ENCODE measurements at places on chromosomes 3 and 15.

DNA sequence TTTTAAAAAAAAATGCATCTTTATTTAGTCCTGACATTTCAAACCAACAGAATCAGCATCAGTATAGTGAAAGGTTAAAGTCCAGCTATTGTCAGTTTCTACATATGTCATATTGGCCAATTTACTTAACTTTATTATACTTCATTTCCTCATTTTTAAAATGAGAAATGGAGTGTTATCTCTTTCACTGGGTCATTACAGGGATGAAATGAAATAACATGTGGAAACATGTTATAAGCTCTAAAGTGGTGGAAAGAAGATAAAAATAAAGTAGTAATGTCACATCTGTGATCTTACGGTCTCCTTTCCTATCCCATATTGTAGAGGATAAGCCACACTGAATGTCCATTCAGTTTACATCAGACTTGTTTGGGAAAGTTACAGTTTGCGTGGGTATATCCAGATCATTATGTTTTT, 780.1 kb downstream of the TUSC7 start:
- no peak for DNase-seq

DNA sequence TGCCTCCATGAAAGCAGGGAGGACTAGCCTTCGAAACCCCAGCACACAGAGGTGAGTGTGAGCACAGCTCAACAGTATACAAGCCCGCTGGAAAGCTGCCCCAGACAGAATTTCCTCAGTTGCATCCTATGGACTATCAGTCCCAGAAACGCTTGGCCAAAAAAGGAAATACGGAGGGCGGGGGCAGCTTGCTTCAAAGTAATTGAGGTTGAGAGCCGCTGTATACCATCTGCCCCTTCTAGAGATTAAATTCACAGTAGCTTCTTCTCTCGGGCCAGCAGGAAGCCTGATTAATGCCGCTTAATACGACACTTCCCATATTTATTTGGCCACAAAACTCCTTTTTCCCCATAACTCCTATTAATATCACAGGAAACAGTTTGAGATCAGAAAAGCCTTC, 88.7 kb downstream of the LIPC start:
- DNase-seq, result no peak

DNA sequence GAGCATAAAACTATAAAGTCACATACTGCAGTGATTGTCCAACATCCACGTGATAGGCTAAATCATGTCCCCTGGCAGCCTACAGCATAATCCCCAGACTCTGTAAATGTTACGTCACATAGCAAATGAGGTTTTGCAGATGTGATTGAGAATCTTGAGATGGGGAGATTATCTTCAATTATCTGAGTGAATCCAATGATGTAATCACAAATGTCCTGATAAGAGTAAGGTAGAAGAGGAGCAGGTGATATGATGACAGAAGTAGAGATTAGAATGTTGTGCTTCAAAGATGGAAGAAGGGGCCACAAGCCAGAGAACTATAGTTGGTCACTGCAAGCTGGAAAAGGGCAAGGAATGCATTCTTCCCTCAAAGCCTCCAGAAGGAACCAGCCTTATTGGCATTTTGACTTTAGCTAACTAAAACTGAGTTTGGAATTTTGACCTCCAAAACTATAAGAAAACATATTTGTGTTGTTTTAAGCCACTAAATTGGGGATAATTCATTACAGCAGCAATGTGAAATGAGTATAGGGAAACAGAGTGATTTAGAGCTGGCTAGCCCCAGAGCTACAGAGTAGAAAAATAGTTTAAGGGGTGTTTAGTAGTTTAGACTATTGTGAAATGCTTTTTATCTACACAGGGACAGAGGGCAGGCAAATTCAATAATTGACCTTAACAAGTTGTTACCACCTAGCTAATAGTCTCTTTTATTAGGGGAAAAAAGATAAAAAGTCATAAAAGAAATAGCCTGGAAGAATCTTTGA, 15.2 kb downstream of the SLC2A2 start:
- no peak for DNase-seq

- no peak for DNase-seq
Observed at GRCh38 chr3:123423806-123424205, 25.1 kb downstream of the ADCY5 start.

- DNase-seq, result peak; percentile 69
Observed at GRCh38 chr3:187740421-187741399, 4.6 kb downstream of the BCL6 start.

- DNase-seq, result no peak
Observed at GRCh38 chr15:39573287-39573686, 7.6 kb upstream of the THBS1 start.

- no peak for DNase-seq
Observed at GRCh38 chr3:31530039-31530959, 2.4 kb upstream of the STT3B start.

DNA sequence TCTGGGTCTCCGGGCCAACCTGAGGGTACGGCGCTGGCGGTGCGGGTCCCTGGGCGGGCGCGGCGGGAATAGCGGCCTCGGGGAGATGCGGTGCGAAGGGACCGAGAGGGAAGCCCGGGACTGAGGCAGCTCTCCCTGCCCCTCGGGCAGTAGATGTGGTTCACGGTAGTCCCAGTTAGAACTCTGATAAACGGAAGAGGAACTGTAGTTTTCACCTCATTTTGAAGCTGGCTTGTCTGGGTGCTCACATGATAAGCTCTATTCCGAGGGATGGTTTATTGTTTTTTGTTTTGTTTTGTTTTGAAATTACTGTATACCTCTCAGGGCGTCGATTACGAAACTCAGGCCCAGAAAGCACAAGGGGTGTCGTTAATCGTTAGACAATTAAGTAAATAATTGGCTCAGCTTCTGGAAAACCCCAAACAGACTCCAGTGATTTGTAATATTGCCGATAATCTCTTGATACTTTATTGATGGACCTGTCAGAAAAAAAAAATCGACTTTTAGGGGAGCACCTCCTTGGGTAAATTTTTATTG, 413 bp downstream of the NUSAP1 start:
- no peak for DNase-seq

- DNase-seq, result peak; percentile 98
Observed at GRCh38 chr3:134427400-134428111, 53.3 kb upstream of the AMOTL2 start.

DNA sequence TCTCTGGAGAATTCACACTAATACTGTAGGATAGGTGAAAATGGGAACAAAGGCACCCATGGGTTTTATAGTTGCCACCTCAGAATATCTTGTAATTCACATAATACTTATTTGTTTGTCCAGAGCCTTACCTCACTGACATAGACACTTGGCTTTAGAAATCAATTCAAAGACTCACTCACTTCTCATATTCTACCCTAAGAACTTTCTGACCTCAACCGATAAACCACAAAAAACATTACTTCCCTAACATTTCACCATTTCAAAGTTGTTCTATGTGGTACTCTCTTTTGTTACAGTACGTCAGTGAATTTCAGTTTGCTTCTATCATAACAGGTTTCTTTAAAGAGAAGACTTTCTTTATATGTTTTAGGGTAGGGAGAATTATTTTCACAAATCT, 359.3 kb downstream of the IGSF11 start:
- no peak for DNase-seq

GRCh38 chr3:115790759-115791158, 167.4 kb downstream of the GAP43 start:
- DNase-seq, result peak; percentile 76

GRCh38 chr3:64110071-64110470, 86.8 kb upstream of the PSMD6 start:
- DNase-seq, result no peak

DNA sequence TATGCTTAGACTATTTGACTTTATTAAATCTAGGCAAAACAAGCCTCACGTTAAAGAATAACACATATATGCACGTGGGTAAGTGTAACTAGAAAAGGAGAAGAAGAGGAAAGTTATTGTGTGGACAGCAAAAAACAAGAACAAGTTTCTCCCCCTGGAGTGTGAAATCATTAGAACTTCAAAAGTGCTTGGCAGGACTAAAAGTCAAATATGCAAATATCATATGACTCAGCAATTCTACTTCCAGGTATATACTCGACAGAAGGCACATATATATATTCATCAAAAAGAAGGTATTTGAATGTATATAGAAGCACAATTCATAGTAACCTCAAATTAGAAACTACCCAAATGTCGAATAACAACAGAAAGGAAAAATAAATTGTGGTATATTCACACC, 68.9 kb upstream of the STXBP5L start:
- no peak for DNase-seq

DNA sequence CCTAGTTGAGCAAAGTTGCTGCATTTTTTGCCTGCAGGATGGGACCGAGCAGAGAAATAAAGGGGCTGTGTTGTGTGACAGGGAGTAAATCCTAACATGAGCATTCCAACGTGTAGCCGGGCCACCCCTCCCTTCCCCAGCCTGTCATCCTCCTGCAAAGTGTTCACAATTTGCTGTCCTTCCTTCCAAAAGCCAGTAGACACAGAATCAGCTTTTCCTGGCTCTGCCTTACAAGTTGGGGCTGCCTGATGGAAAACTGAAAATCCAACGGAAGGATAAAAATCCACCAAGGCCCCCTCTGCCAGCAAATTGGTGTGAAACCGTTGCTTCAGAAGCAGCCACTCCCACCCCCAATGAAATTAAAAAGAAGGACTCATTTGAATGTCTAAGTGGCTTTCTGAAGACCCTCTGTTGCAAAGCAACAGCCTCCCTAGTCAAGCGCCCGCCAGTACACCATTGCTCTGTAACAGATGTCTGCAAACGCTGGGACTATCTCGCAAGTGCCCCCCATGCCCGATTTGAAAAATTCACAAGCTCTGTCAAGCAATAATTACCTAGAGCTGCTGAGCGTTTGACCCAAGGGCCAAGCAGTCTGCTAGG, 665 bp downstream of the FRMD4B start:
- DNase-seq, result no peak

GRCh38 chr15:60781211-60781713, 302.3 kb upstream of the ICE2 start:
- no peak for DNase-seq

- DNase-seq, result no peak
Observed at GRCh38 chr3:177838766-177839350, 641.6 kb upstream of the TBL1XR1 start.

GRCh38 chr15:92840149-92840548, 60.0 kb upstream of the CHD2 start:
- DNase-seq, result no peak

GRCh38 chr3:186826410-186826975, 16.0 kb upstream of the ADIPOQ start:
- DNase-seq, result no peak

- no peak for DNase-seq
Observed at GRCh38 chr3:165854696-165855095, 17.5 kb upstream of the BCHE start.

DNA sequence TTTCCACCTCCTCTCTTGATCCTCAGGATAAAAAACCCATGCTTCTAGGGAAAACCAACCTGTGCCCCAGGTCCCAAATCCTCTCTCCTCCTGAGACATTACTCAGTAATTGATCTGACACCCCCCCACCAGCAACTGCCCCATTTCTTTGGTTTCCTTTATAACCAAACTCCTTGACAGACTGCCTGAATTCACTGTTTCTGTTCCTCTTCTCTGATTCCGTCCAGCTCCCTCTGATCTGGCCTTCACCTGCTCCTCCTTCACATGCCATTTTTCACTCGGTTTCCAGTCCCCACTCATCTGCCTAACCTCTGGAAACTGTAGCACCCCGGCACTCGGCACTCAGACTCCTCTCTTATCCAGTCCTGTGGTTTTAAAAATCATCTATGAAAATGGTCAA, 2.1 kb downstream of the CCDC51 start:
- DNase-seq, result no peak

GRCh38 chr3:196544491-196544992, 23.8 kb downstream of the WDR53 start:
- no peak for DNase-seq

DNA sequence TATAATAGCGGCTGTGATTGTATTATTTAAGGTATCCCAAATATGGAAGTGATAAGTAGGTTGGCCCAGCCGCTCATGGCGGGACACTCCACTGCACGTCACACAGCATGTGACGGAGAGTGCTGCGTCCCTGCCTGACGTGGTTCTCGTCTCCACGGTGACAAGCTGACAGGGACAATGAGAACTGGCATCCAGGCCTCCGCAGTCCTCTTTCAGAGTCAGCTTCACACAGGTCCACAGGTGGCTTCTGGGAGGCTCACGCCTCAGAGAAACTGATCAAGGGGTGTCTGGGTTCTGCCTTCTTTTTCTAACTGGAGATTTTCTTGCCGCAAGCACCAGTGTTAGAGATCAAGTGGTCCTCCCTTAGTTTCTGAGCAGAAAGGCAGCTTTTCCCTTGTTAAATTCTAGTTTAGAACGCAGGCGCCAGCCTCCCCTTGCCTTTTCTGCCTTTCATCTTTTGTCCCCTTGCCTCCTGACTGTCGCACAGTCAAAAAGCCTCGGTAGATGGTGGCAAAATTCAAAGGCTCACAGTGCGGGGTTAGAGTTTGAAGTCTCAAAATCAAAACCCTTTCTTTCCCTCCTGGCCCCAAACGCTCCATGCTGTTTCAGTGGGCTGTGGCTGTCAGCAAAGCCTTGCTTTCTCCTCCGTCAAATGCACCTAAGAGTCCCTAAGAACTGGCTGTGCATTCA, 120.9 kb downstream of the ATP10A start:
- DNase-seq, result no peak

DNA sequence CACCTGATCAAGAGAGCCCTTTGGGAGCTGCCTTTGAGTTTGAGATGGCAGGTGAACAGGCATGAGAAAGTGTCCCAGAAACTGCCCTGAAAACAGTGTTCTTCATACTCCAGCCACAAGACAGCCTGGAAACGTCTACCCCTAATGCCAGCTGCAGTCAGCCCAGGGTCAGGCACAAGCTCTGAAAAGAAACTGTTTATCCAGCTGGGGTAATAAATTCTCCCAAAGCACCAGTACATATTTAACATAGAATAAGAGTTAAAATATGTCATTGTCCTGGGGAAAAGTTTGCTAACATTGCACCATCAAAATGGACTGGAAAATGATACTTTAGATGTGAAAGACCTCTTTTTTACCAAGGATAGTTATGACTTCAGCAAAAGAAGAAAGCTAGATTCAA, 66.3 kb downstream of the NEK10 start:
- DNase-seq, result no peak

GRCh38 chr3:24773798-24774197, 279.1 kb upstream of the THRB start:
- DNase-seq, result peak; percentile 47

- DNase-seq, result no peak
Observed at GRCh38 chr15:58746174-58746573, 3.3 kb downstream of the ADAM10 start.

GRCh38 chr3:69562020-69562419, 176.1 kb upstream of the FRMD4B start:
- no peak for DNase-seq

DNA sequence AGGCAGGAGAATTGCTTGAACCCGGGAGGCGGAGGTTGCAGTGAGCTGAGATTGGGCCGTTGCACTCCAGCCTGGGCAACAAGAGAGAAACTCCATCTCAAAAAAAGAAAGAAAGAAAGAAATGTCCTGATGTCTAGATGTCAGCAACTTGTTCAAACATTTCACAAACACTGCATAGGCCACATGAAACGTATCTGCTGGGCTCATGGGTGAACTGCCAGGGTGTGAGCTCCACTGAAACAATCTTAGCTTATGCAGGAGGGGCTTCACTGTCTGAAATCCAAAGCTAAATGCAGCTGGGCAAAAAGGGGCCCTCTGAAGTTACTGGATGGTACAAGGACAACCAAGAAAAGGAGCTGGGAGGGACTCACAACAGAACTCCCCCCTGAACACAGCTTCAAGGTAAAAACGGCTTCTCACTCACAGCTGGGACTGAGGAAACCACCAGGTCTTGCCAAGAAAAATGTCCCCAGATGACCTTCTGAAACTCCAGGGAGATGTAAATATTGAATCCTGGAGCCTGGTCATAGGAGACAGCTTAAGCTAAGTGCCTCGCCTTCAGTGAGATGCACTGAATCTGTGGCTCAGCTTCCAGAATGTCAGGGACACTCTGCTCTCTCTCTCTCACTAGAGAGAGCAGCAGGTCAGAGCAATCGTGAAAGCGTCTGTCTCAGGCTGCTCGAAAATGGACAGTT, 31.9 kb downstream of the SEC61A1 start:
- no peak for DNase-seq

All from fibroblast of skin of left biceps (primary cell).